ENCODE measurements at places on chromosomes 2 and 18.

- no peak overlapping the region for H3K4me3 ChIP-seq
- H3K27me3 ChIP-seq: no peaks in the 10 kb centered on the region
- H3K4me1 ChIP-seq: no peaks in the 10 kb centered on the region
- no peak overlapping the region for H3K27ac ChIP-seq
- no peak for DNase-seq
Observed at GRCh38 chr18:65548316-65548715, 202.5 kb upstream of the CDH7 start.

GRCh38 chr2:71715241-71715750 is 261.9 kb downstream of the DYSF start:
- H3K36me3 ChIP-seq: no peaks in the 10 kb centered on the region
- no peaks in the 10 kb centered on the region for H3K27me3 ChIP-seq
- no peaks in the 10 kb centered on the region for H3K4me1 ChIP-seq
- H3K27ac ChIP-seq: no peak overlapping the region
- DNase-seq: no peak
- H3K4me3 ChIP-seq: no peak overlapping the region

DNA sequence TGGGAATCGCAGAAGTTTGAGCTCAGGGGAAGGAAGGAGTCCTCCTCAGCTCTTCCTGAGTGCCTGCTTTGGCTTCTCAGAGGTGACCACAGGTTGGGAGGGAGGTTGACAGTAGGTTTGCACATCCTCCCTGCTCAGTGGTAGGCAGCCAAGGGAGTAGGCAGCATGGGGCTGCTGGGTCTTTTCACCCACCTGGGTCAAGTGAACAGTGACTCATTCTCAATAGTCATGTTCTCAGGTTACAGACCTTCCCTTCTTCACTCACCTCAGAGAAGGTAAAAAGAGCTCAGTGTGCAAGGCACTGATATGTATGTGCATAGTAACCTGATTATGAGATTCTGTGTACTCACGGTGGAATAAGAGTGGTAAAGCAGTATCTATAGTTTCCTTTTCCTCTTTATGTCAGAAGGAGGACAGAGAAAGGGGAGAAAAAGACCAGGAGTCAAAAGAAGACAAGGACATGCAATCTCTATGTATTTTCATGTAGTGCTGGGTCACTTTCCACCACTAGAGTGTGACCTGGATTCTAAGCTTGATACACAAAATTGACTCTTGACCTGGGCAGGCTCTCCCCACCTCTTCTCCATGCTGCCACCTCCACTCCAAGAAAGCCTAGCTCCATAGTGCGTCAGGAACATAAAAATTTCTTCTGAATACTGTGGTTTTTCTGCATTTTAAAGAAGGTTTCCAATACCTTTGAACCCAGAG is 36.5 kb upstream of the ASNSD1 start:
- peaks cover 9% of the 10 kb centered on the region for H3K4me1 ChIP-seq
- H3K27ac ChIP-seq: no peak overlapping the region
- no peak overlapping the region for H3K4me3 ChIP-seq
- H3K36me3 ChIP-seq: no peaks in the 10 kb centered on the region

- H3K27ac ChIP-seq: no peak overlapping the region
- H3K36me3 ChIP-seq: no peaks in the 10 kb centered on the region
- peaks cover 3% of the 10 kb centered on the region for H3K4me1 ChIP-seq
- no peak overlapping the region for H3K4me3 ChIP-seq
Observed at GRCh38 chr18:79640875-79641274, 38.7 kb upstream of the CTDP1 start.

DNA sequence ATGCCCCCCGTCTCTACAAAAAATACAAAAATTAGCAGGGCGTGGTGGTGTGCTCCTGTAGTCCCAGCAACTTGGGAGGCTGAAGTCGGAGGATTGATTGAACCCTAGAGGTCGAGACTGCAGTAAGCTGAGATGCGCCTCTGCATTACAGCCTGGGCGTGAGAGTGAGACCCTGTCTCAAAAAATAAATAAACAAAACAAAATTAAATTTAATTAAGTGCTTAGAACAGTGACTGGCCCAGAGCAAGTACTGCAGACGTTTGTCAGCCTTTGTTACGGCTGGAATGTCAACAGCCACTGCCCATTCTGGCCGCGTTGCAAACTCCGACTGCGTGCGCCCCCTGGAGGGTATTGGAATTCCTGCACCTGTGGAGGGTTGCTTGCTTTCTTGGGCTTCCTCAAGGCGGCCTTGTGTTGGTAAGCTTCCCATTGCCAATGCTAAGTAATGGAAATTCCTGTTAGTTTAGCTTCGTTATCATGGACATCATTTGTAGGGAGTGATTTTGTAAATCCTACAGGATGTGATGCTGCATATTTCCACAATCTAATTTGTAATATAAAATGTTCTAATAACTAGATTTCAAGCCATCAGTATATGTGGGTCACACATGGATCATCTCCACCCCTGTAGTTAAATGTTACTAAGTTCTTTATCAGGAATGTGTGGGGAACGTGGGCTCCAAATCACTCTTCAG is 15.9 kb upstream of the ATP6V1B1 start:
- H3K4me1 ChIP-seq: no peaks in the 10 kb centered on the region
- H3K4me3 ChIP-seq: no peak overlapping the region
- DNase-seq: peak; percentile 72
- H3K36me3 ChIP-seq: no peaks in the 10 kb centered on the region
- peaks cover 16% of the 10 kb centered on the region for H3K27me3 ChIP-seq
- no peak overlapping the region for H3K27ac ChIP-seq

- H3K36me3 ChIP-seq: no peaks in the 10 kb centered on the region
- no peak for DNase-seq
- no peaks in the 10 kb centered on the region for H3K27me3 ChIP-seq
- H3K27ac ChIP-seq: no peak overlapping the region
Observed at GRCh38 chr18:37421341-37422077, 144.1 kb downstream of the CELF4 start.

DNA sequence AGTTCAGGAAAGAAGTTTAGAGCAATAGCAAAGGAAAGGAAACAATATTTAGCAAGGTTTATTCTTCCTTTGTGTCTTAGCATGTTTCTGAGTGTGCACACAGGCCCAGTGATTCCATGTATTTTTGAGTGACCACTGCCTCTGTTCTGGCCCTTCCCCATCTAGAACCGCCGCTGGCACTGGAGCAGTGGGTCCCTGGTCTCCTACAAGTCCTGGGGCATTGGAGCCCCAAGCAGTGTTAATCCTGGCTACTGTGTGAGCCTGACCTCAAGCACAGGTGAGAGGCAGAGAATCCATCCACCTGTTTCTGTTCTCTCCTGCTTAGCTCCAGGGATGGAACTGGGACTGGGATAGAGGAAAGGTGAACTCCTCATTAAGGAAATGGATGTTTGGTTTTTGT is 2.4 kb downstream of the REG1A start:
- no peaks in the 10 kb centered on the region for H3K36me3 ChIP-seq
- H3K4me1 ChIP-seq: no peaks in the 10 kb centered on the region
- no peak for DNase-seq
- no peak overlapping the region for H3K27ac ChIP-seq
- no peak overlapping the region for H3K4me3 ChIP-seq

DNA sequence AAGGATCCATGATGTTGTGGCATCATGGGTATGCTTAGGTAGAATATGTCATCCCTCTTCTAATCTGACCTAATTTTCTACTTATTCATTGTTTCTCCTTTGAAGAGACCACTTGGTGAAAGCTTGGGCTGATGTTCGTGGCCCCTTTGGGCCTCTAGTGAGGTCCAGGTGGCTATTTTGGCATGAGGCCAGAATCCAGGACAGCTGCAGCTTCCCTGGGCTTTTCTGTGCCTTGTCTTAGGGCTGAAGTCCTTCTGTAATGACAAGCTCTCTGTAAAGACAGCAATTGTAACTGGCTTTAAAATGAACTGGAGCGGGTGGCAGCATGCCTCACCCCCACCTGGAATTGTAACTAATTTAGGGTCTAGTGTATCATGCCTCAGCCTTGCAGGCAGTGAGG is 15.6 kb upstream of the MC2R start:
- H3K4me1 ChIP-seq: no peaks in the 10 kb centered on the region
- no peaks in the 10 kb centered on the region for H3K36me3 ChIP-seq
- H3K27ac ChIP-seq: no peak overlapping the region
- no peak for DNase-seq

GRCh38 chr2:122340246-122340645 is 584.8 kb downstream of the TSN start:
- H3K4me3 ChIP-seq: no peak overlapping the region
- DNase-seq: no peak
- H3K27me3 ChIP-seq: no peaks in the 10 kb centered on the region
- H3K27ac ChIP-seq: no peak overlapping the region

DNA sequence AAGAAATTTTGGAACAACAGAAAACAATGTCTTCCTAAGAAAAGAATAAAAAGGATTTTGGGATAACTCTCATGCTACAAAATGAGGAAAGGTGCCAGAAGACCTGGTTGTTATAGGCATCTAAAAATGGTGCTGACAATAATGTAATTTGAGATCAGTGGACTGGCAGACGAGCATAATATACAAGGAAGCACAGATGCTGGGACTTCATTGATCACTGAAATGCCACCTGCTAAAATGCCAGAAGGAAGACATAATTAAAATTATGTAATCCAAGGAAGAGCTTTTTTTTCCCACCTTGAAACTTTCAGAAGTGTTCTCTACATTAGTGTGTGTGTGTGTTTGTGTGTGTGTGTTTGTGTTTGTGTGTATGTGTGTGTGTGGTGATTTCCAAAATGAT is 535.9 kb downstream of the XIRP2 start:
- H3K27ac ChIP-seq: no peak overlapping the region
- no peak for DNase-seq
- no peaks in the 10 kb centered on the region for H3K27me3 ChIP-seq

DNA sequence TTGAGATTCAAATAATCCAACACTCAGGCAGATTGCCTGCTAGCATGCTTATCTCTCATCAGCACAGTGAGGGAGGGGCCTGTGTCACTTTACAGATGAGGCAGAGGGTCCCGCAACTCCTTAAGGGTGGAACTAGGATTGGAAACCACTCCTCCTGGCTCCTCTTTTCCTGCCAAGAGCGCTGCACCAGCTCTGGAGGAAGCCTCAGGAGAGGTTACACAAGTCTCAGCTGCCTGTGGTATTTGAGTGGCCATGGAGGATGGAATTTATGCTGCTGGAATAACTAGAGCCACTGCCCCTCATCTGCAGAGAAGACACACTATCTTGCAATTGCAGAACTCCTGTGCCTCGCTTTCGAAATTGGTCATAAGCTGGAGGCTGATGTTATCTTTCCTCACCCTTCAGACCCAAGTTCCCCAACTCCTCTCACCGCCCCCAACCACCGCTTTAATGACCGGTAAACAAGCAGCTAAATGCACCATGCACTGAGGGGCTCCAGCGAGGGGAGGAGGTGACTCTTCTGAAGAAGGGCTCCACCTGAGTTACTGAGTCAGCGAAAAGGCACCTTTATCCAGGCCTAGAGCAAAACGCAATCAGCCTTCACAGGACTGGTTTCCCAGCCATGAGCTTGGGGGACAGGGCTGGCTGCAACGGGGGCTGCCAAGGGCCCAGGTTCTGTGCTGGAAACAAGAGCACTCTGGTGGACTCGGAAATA is 245.8 kb downstream of the SOX11 start:
- H3K27me3 ChIP-seq: no peaks in the 10 kb centered on the region
- H3K36me3 ChIP-seq: no peaks in the 10 kb centered on the region
- DNase-seq: no peak
- no peak overlapping the region for H3K27ac ChIP-seq

DNA sequence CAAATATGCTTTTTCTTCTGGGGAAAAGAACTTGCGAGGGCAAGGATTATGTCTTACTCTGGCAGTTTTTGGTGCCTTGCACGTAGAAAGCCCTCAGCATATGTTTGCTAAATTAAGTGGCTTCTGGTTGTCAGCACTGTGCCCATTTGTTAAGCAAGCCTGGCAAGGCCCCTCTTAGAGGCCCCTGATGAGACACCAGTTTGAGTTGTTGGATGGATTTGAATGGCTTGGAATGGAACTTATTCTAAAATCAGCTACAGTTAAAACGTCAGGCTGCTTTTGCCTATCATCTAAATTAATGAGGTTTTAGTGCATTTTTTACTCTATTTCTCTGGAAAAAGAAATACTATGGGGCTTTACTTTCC is 28.2 kb downstream of the TMEM182 start:
- no peaks in the 10 kb centered on the region for H3K4me1 ChIP-seq
- no peaks in the 10 kb centered on the region for H3K27me3 ChIP-seq

- no peak overlapping the region for H3K4me3 ChIP-seq
- H3K27ac ChIP-seq: no peak overlapping the region
- H3K4me1 ChIP-seq: peaks cover 7% of the 10 kb centered on the region
- no peak for DNase-seq
- no peaks in the 10 kb centered on the region for H3K36me3 ChIP-seq
Observed at GRCh38 chr2:20449501-20450200, 2.8 kb downstream of the RHOB start.

DNA sequence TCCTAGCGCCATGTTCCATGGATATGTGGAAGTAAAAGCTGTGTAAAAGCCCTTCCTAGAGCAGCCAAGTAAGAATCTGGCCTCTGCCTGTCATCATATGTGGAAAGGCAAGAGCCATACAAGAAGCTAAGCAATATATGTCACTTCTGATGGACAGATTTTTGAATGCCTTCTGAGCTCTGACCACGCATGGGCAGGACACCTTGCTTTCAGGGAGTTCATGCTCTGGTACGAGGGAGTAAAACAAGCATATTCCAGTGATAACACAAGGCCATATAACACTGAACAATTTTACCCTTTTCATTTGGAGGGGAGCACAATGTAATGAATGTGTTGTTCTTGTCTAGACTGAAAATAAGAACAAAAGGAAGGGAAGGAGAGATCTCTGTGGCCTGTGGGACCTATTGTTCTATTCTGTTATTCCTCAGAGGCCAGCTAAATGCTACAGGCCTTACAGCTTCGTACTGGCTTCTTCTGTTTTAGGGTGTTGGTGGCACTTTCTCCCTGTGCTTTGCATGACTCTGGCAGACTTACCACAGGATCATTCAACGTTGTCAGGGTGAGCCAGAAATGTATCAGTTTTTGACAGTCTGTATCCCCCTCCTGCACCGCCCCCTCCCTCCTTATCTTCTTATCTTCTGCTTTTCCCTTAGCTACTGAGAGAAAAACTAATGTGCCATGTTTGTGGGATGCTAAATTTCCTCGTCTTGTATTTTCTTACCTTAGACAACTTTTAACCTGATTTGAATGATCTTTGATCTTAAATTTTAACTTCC is 99.5 kb downstream of the MAP4K4 start:
- H3K36me3 ChIP-seq: peaks cover 24% of the 10 kb centered on the region
- H3K4me1 ChIP-seq: peaks cover 23% of the 10 kb centered on the region
- no peak overlapping the region for H3K4me3 ChIP-seq
- H3K27me3 ChIP-seq: no peaks in the 10 kb centered on the region
- no peak for DNase-seq
- no peak overlapping the region for H3K27ac ChIP-seq

DNA sequence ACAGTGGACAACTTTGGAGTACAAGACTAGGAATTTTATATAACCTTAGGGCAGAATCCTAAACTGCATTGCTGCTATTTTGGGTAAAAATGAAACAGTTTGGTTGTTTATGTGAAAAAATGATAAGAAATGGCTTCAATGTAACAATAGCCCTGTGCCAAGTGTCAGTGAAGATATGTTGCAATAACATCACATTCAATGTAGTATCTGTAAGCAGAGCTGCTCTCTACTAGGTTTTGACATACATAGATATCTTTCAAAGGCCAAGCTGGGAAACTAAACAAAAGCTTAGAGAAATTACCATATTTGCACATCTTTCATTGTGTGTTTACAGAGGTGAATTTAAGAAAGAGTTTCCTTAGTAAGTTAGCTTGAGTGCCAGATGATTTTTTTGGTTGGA is 135.0 kb upstream of the DOK6 start:
- H3K36me3 ChIP-seq: no peaks in the 10 kb centered on the region
- no peak overlapping the region for H3K27ac ChIP-seq
- H3K27me3 ChIP-seq: no peaks in the 10 kb centered on the region
- no peak overlapping the region for H3K4me3 ChIP-seq
- DNase-seq: no peak

Measured in activated CD4-positive, alpha-beta T cell treated with anti-CD3 and anti-CD28 coated beads, Interleukin-2, amount 10 ng/mL, durations not matched to agents 7 days and 5 days (primary cell).